Fibroblast of skin of scalp (primary cell): ENCODE measurements at places on chromosomes 3 and 15.

DNA sequence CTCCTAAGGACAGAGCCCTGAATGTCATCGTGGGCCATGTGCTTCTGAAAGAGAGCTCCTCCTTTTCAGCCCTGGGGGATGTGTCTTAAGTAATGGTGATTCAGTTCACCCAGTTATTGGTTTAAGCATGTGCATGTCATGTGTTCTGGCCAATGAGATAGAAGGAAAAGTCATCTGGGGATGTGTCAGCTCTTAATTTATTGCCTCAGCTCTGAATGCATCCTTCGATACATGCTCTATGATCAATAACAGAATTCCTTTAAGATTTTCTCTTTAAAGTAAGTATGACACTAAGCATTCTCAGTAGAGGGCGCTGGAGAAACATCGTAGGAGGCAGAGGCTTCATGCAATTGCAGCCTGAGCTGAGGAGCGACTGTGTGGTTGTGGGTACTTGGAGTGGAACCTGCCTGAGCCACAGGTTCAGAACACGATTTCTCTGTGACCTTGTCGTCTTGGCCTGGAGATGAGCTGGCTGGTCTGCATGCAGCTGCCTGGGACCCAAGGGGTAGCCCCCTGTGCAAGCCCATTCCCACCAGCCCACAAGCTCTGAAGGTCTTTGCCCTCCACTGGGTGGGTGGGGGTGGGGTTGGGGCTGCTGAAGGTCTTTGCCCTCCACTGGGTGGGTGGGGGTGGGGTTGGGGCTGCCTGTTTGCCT is 69.5 kb downstream of the C3orf38 start:
- DNase-seq: peak; percentile 68

GRCh38 chr3:31129241-31129640 is 234.8 kb upstream of the GADL1 start:
- DNase-seq: no peak

DNA sequence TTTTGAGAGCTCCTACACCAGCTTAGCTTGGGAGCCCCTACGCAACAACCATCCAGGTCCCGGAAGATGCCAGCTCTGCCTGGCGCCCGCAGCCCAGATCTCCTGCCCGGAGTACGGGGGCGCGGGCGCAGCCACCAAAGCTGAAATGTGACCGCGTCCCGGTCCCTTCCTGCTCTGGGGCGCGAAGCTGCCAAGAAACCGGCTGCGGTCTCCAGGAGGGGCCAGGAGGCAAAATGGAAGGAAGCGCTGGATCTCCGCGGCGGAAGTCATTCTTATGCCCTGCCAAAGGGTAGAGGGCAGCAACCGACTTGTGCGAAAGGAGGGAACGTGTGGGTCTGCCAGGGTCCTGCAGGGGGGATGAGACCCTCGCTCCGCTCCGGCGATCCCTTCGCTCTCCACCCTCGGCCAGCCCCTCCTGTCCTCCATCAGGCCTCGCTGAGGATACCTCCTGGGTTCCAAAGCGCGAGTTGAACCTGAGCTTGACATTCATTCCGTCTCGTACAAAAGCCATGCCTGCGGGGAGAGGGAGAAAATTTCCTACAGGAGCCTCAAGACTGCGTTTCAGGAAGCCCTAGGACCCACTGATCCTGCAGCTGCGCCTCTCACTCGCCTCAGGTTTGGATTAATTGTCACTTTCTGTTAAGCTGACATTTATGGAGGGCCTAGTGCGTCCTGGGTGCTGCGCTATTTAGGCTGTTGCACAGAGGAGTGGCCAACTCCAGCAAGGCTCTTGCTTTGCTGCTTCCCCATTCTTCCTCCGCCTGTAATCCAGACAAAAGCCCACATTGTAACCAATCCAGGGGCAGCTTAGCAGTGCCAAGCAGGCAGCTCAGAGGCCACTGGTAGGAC is 98.3 kb upstream of the VGLL3 start:
- peak; percentile 89 for DNase-seq

- DNase-seq: no peak
Measured at GRCh38 chr3:18308096-18308650, 117.0 kb downstream of the SATB1 start.

DNA sequence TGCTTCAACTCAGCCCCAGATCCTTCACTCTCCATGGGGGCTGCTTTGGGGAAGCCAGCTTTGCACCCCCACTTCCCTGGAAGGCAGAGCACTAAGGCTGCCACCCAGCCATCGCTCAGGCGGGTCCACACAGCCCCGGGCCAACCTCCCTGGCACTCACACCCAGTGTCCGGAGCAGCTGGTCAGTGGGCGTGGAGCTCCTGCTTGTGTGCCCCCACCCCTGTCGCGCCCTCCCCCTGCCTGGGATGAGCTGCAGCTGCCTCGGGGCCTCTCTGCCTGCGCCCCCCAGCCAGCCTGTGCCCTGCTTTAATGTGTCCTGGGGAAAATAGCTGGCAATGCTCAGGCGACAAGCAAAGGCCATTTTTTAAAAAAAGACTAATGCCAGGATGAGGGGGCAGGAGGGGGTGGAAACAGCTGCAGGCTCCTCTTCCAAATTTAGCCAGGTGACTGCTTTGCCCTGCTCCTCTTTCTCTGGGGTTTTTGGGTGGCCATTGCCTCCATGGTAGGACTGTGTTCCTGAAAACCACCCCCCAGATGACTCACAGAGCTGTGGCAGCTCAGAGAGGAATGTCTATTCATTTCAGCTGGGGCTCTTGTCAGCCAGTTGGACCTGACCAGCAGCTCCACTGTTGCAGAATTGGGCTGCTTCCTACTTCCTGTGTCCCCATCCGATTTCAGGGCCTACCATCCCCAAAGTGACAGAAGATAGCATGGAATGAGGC is 65.0 kb downstream of the CEMIP start:
- peak; percentile 63 for DNase-seq

GRCh38 chr3:135970506-135971116 is 5.1 kb downstream of the PPP2R3A start:
- no peak for DNase-seq

GRCh38 chr3:71101626-71102025 is 481.9 kb downstream of the FOXP1 start:
- peak; percentile 63 for DNase-seq

DNA sequence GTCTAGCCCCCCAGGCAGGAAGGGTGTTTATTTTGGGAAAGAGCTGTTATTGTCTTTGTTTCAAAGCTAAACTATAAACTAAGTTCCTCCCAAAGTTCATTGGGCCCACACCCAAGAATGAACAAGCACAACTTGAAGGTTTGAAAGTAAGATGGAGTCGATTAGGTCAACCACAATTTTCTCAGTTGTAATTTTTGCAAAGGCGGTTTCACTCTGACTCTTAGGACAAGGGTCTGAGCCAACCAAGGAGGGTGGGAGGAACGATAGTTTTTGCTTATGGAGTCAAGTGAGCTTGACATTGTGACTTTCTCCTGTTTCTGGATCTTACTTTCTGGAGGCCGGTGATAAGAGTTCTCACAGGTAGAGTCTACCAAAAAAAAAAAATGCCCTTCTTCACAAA is 5.8 kb upstream of the ZNF770 start:
- no peak for DNase-seq

DNA sequence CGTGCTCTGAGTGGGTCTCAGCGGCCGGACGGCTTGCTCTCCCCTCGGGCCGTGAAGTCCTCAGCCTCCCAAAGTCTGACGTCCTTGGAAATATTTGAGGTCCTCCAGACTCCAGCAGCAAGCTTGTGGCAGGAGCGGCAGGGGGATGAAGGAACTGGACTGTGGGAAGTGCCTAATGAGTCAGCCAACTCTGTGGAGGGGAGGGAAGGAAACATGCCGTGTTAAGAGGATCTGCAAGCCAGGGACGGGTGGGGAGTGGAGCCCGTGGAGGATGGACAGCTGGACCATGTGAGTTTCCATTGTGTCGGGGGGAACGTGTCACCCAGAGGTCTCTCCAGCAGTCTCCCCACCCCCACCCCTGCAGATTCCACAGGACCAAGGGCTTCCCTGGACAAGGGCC is 39.4 kb upstream of the IDH2 start:
- DNase-seq: peak; percentile 30

GRCh38 chr3:28850186-28850585 is 430.7 kb upstream of the RBMS3 start:
- DNase-seq: peak; percentile 16

- DNase-seq: no peak
Measured at GRCh38 chr3:39531066-39531465, 63.6 kb downstream of the MOBP start.

DNA sequence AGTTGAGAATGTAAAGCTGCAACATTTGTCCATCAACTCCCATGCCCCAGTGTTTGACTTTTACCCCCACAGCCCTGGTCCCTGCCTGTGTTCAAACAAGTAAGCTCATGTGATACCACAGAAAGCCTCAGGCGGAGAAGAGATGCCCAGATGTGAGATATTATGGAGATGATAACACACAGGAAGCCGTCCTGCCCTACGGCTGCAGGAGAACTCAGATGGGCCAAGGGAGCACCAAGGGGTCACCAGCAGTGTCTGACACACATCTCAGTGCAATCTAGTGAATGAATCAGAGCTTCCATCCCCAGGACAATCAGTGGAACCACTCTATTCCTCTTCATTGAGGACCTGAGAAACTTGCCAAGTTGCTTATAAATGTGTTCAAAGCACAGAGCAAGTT is 14.0 kb upstream of the SPINK8 start:
- DNase-seq: no peak
